ENCODE measurements at places on chromosomes 12 and 14.

DNA sequence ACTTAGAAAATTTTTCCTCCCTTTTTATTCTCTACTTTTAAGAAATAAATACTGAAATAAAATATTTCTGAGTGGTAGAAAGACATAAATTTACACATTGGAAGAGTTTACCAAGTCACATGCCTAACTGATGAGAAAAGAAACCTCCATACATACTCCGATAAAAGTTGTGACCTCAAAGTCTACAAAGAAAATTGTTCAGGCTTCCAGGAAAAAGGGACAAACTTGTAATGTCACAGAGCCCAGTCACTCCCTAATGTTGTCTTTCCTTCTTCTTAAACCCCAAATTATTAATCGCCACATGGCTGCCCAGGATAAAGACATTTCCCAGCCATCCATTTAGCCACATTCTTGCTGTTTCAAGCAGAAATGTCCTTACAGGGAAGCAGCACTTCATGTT is 455.3 kb downstream of the MDGA2 start:
- no peak for DNase-seq

DNA sequence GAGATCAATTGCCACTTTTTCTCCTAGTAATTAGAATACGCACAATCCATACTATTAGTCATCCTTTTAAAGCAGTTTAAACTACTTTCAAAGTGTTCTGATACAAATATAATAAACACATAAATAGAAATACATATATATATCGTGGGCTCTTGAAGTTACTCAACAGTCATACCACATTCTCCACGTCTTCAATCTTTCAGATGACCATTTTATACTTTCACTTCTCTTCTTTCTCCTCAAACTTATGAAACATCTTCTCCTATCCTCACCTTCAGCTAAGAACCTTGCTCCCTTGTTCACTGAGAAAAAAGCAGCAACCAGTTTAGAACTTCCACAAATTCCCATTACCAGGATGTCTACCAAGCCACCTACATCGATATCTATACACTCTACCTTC is 19.2 kb downstream of the CEP290 start:
- no peak for DNase-seq

DNA sequence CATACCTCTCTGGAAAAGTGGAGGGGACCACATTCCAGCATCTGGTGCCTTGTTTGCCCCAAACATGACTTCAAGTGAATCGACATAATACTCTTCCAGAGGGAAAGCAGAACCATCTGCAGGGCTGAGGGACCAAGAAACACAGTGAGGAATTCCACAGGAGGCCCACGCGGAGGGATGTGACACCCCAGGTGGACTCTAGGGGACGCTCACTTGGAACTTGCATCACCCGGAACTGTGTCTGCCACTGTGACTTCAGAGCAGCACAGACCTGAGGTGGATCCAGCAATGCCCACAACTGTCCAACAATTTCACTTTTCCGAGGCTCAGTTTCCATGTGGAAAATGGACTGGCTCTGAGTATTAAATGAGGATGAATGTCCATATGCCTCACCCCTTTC is 14.3 kb upstream of the CLMN start:
- no peak for DNase-seq

DNA sequence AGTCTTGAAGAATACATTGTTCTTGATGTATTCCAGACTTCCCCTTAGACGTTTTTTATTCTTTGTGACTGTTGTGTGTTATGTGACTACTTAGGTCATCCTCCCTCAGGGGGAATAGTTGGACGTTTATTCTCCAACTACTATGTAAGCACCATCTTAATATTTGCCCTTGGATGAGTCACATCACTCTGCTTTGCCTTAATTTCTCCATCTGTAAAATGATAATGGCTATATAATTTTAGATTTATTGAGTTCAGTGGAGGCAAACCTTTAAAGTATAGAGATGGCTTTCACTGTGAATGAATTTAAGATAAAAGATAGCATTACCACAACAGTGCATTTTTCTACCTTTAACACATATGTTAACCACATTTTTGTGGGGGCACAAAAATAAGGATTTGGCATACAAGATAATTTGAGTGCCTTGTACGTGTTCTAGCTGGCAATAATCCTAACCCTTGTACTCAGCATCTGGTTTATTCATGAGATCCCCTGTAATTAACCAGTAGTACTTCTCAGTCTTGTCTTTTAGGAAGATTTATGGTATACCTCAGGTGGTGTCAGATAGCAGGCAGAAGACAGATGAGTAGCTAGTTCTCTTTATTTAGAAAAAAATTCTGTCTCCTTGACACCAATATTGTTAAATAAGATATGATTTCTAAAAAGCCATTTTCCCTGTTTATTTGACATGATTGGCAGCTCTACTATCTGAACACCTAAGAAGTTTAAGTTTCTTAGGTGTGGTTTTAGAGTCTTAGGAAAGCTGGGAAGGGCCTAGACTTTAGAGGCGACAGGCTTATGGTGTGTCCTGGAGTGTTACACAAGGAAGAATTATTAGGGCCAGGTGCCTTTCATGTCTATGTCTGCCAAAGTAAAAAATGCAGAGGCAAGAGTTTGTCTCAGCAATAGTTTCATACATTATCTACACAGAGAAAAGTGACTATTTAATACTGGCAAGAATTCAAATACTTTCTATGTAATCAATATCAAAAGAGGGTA is 152.3 kb downstream of the RAD51B start:
- no peak for DNase-seq

DNA sequence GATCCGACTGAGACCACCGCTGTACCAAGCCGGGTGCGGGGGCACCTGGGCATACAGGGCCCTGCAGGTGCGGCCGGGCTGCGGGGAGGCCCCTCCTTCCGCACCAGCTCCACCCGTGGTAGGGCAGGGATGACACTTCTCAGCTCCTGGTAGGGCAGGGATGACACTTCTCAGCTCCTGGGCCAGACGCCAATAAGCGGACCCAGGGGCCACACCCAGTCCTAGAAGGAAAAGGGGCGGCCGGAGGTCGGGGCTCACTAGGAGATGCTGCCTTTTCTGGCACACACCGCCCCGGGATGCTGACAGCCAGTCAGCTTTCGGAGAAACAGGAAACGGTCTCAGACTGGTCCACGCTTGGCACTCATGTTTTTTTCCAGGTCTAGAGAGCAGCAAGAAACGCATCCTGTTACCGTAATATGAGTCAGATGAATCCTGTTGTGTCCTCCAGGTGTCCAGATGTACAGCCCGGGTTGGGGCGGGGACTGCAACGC is 34.8 kb downstream of the NFKBIA start:
- DNase-seq = no peak
